ENCODE measurements at places on chromosomes 7 and 10. TPM values are rescaled to one million over a fixed set of nuclear protein-coding genes. Genes with fewer than 3 reads are reported as not detected.

Gene EPC1
- total RNA-seq = 16.2 TPM

Gene GPRIN2
- not detected for total RNA-seq

DNA sequence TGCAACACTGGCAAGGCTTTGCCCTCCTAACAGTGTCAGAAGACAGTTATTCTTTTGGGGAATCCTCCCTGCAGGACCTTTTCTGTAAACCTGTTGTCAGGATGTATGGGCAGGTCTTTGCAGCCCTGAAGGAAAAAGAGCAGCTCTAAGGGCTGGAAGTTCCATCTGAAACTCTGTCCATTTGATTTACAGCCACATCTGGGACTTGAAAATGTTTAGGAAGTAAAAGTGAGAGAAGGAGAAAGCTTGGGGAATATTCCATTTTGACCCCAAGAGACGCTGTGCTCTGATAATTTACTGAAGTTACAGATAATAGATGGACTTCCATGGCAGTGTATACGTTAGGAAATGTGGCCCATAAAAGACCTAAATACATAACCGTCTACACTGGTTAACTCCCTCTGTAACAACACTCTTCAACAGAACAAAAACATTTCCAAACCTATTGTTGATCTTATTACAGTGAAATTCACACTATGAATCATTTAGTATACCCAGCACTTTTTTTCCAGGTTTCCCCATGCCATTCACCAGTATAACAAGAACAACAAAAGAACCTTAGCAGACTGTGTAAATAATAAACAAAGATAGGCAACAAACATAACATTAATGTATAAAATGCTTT lies 89.1 kb downstream of the KIAA1549 start:
- H3K4me3 ChIP-seq = no peak overlapping the region
- H3K27me3 ChIP-seq = no peaks in the 10 kb centered on the region
- no peaks in the 10 kb centered on the region for H3K4me1 ChIP-seq
- no peaks in the 10 kb centered on the region for H3K36me3 ChIP-seq

Gene TAS2R41
- total RNA-seq = not detected

DNA sequence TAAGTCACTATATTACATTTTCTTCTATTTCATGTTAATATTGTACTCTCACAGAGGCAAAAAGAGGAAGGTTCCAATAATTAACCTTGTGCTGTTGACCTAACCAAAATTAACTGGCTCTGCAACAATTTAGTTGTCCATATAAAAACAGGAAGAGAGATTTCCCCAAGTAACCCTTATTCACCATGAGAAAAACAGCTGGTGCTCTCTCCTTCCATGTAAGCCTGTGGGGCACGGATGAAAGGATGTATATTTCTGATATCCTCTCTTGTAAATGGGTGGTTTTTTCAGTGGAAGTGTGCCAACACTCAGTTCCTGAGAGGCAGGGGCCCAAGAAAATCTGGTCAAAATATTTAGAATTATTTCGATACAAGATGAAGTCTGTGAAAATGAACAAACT lies 358.1 kb downstream of the CRPPA start:
- H3K27ac ChIP-seq = peak overlapping the region; percentile 84
- H3K36me3 ChIP-seq = no peaks in the 10 kb centered on the region
- peaks cover 29% of the 10 kb centered on the region for H3K4me1 ChIP-seq
- DNase-seq = no peak
- no peaks in the 10 kb centered on the region for H3K27me3 ChIP-seq
- H3K4me3 ChIP-seq = peak overlapping the region; percentile 6

All from heart left ventricle (tissue), 16 donors.